NCI-H446 (cell line): ENCODE measurements at places on chromosomes 12 and 14.

- peak; percentile 15 for DNase-seq
These were observed 203.6 kb downstream of the EFCAB11 start for GRCh38 chr14:89750908-89751392.

- no peak for DNase-seq
These were observed 12.3 kb downstream of the GPR19 start for GRCh38 chr12:12683725-12684124.

DNA sequence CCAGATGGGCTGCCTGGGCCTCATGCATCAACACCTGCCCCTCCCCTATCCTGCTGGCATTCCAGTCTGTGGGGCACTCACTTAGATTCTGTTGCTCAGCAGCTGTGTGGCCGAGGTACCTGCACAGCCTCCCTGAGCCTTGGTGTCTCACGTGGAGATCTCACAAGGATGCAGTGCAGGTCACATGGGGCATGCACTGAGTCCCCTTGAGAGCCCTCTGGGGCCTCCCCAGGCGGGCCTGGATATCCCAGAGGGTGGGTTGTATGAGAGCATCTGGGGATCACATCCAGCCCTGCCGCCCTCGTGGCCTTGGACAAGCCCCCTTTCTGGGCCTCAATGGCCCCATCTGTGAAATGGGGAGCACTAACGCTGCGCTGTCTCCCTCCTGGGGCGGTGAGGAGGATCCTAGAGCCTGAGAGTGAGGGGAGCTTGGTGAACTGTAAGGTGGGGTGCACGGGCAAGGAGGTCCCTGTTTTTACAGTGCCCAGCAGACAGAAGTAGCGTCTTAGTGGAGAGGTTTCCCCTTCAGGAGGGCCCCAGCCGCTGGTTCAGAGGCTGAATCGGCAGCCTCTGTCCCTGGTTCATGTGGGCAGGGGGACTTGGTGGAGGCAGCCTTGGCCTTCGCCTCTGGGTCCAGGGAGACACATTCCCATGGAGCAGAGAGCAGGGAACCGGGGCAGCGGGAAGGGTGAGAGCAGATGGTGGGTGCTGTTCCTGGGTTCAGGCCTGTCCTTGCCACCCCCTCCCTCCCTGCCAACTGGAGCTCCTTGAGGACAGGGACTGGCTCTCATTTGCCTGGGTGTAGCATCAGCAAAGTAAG, 791 bp upstream of the SLC25A47 start:
- no peak for DNase-seq

DNA sequence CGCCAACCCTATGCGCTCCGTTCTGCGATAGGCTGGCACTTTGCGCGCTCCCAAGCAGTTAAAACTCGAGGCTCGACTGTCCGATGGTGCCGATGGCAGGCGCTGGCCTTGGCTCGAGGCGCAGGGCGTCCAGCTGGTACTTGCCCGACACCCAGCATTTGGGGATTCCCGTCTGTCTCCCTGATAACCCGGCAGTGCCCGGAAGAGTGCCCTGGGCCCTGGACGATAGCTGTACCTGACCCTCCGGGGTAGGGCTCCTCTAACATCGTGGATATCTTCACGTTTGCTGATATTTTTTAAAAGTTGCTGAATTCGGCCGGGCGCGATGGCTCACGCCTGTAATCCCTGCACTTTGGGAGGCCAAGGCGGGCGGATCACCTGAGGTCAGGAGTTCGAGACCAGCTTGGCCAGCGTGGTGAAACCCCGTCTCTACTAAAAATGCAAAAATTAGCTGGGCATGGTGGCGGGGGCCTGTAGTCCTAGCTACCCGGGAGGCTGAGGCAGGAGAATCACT, 908 bp upstream of the WIF1 start:
- no peak for DNase-seq

GRCh38 chr12:109766251-109766778, 52.7 kb downstream of the FAM222A start:
- no peak for DNase-seq

GRCh38 chr12:124842073-124842749, 21.5 kb downstream of the SCARB1 start:
- no peak for DNase-seq

- DNase-seq, result no peak
These were observed 11.5 kb downstream of the ZFP36L1 start for GRCh38 chr14:68781161-68782021.

DNA sequence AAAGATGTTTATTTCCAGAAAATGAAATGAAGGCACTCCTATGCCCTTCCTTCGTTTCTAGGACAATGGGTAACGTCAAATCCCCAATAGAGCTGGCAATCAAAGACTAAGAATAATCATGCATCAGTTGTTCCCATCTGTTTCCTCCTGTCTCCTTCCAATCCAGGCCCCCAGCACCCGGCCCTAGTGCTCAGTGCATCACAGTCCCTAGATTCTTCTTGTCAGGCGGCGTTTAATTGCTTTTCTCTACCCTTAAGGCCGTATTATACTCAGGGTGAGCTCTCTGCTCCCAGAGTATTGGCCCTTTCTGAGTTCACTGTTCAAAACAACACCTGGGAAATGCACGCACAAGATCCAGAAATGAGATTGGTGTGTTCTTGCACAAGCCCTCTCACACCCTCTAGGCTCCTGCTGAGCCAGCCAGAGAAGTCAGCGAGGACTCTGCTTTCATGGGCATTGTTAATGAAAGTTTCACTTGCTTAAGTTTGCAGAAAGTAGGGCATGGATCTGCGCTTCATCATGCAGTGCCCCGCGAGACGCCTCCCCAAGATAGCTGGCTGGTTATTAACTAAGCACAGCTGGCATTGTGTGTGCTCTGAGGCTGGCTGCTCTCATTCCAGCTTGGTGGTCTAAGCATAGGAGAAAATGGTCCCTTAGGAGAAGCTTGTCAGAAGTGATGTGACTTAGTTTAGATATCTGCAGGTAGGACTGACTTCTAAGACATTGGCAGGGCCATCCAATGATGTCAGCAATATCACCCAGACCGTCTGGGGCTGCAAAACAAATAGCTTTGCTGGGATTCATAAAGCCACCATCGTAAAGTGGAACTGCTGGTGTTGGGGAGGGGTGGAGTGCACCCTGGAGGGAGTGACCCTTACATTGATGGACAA, 28.7 kb downstream of the CRACR2A start:
- no peak for DNase-seq

DNA sequence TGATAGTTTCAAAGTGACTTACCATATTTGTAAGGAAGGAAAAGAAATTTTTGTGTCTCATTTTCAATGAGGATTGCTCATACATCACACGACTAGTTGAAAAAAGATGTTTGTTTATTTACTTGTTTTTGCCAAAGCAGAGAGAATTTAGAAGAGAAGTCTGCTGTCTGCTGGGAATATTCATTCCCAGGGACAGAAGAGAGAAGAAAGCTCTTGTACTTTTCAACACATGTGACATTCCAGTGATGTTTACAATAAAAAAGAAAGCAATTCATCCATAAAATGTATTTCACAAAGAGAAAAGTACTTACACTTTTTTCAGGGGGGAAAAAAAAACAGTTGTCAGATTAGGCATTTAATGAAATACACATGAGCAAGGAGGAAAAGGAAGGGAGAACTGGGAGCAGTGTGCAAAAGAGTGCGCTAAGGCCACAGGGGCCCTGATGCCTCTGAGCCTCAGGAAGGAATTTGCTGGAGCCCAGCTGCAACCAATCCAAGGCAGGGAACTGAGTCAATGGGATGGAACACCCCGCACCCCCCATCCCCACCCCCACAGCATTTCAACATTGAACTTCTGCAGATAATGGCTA, 115.0 kb downstream of the RPAP3 start:
- DNase-seq, result no peak

DNA sequence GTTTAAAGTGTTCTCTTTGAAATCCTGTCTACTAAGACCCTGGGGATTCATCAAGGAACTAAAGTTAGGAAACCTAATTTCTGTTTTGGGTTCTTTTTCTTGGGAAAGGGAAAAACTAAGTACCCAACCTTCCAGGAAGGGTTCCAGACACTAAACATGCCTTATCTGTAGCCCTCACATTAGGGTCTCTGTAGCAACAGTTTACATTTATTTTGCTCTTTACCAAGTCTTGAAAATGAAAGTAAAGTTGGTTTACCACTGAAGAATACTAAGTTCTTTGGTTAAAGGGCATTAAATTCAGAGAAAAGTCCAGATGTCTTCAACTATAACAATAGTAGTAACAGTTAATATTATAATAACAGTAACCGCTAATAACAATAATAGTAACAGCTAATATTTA, 207.5 kb upstream of the CDKN3 start:
- DNase-seq, result no peak

DNA sequence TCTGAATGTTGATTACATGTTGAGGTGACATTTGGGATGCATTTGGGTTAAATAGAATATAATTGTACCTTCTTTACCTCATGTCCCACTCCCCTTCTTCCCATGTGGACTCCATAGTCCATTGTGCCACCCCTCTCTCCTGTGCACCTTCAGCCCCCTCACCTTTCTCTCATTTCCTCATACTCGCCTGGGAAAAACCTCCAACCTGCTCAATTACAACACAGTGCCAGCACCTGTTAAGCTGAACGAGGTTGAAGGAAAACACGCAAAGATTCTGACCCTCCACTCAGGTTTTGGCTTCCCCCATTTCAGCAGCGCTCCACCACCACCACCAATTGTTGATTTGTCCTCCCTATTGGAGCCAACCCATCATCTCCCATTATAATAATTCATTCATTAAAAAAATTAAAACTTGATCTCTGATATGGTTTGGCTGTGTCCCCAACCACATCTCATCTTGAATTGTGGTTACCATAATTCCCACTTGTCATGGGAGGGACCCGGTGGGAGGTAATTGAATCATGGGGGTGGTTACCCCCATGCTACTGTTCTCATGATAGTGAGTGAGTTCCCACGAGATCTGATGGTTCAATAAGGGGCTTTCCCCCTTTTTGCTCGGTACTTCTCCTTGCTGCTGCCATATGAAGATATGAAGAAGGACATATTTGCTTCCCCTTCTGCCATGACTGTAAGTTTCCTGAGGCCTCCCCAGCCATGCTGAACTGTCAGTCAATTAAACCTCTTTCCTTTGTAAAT, 33.7 kb upstream of the PPP2R5C start:
- DNase-seq, result no peak

DNA sequence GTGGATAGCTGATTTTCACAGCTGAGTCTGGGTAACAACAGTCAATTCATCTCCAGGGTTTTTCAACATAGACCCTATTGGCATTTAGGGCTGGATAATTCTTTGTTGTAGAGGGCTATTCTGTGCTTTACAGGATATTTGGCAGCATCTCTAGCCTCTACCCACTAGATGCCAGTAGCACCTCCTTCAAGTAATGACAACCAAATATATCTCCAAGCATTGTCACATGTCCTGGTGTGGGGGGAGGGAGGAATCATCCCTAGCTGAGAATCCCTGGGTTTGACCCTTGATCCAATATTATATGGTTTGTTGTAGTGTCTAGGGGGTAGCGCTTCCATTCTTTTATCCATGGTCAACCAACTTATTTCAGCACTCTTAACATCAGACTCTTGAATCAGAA, 157.2 kb downstream of the ANO4 start:
- DNase-seq, result no peak

DNA sequence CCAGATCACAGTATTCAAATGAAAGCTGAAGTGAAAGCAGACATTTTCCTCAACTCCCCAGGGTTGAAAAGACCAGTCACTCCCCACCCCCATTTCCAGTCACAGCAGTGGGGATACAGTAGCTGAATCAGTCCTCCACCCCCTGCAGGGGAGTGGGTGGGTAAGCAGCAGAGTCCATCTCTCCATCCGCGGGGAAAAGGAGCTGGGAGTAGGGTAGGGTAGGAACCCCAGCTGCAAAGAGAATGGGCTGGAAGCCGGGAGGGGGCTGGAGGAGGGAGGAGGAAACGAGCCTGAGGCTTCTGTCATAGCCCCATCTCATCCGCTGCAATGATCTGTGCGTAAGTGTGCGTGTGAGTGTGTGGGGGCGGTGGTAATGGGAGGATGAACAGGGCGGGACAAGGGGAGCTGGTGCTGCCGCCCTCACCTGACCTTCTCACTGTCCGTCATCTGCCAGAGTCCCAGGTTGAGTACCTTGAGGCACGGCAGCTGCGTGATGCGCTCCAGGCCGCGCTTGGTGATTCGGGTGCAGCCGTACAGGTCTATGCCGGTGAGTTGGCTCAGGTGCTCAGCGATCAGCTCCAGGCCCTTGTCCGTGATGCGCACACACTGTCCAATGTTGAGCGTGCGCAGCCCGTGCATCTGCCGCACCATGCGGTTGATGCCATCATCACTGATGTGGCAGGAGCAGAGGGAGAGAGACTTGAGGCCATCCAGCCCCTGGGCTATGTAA, 1.8 kb downstream of the FBXL14 start:
- DNase-seq, result peak; percentile 24

DNA sequence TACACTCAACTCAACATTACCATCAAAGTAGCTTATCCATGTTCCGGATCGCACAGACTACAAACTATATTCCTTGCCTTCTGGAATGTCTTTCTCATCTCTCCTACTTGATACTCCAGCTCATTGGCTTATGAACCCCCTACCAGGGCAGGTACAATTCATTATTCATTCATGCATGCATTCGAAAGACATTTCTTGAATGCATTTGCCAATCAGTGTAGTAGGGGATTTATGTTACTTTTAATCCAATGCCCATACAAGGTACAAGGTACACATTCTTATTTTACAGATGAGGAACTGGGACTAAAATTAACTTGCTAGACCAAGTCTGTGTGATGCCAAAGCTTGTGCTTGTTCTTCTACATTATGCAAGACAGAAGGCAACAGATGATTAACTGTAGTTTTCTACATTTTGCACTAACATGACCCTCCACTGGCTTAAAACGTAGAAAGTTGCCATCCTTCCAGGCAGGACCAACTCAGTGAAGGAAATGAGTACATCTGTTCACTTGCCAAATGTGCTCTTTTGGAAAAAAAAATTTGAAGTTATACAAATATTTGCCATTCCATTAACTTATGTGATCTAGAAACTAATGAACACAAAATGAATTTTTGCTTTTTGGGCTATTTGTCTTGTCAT, 53.8 kb upstream of the KCNJ8 start:
- DNase-seq, result peak; percentile 73

DNA sequence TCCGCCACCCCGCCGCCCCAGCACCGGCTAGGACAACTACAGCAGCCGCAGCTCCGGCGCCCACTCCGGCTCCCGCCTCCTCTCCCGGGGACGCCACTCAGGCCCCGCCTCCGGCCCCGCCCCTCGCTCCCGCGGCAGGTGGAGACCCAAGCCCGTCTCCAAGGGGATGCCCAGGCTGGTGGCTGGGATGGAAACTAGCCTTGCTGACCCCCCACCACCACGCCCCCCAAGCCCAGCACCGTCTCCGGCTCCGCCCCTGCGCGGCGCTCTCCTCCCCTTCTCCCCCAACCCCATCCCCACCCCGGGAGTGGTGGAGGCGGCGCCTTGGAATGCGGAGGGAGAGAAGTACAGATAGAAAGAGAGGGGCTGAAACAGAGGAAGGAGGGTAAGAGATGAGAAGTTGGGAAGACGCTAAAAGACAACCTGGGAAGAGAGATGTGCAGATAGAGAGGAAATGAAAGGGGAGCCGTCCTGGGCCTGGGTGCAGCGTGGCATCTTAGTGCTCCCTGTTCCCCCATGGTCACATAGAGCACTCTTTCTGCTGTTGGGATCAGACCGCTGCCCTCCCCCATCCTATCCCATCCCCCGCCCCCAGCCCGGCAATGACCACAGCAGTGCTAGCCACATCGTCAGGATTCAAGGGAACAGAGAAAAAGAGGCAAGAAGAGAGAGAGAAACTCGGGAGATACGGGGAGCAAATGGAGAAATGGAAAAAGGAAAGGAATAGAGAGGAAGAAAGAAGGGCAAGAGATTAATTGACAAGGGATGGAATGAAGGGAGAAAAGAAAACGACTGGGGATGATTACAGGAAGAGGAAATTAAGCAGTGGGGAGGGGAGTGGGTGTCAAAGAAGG, at the start of gene ITGA7:
Gene ITGA7 (minus strand): TSS at position 64 of the 854 bp plus-strand sequence. CDS start 222 bp downstream, outside the sequence.
- DNase-seq, result peak; percentile 77

- DNase-seq, result no peak
These were observed 149.5 kb downstream of the ETV6 start for GRCh38 chr12:11798856-11799501.

GRCh38 chr12:57069523-57069922, 9.1 kb downstream of the NEMP1 start:
- peak; percentile 26 for DNase-seq
